ENCODE measurements at places on chromosomes 2 and 18. TPM values are rescaled to one million over a fixed set of nuclear protein-coding genes. Genes with fewer than 3 reads are reported as not detected.

- no peaks in the 10 kb centered on the region for H3K27me3 ChIP-seq
- no peak overlapping the region for H3K4me3 ChIP-seq
- peak overlapping the region; percentile 79 for H3K27ac ChIP-seq
- no peaks in the 10 kb centered on the region for H3K36me3 ChIP-seq
- peaks cover 23% of the 10 kb centered on the region for H3K4me1 ChIP-seq
- no peak for DNase-seq
Observed at GRCh38 chr2:25491003-25491696, 149.4 kb upstream of the DNMT3A start.

ADD2 gene
- total RNA-seq = 2.4 TPM

GRCh38 chr18:59114160-59114559, 25.5 kb upstream of the SEC11C start:
- no peaks in the 10 kb centered on the region for H3K36me3 ChIP-seq
- DNase-seq = no peak
- peaks cover 27% of the 10 kb centered on the region for H3K27me3 ChIP-seq
- no peak overlapping the region for H3K27ac ChIP-seq
- no peaks in the 10 kb centered on the region for H3K4me1 ChIP-seq

DNA sequence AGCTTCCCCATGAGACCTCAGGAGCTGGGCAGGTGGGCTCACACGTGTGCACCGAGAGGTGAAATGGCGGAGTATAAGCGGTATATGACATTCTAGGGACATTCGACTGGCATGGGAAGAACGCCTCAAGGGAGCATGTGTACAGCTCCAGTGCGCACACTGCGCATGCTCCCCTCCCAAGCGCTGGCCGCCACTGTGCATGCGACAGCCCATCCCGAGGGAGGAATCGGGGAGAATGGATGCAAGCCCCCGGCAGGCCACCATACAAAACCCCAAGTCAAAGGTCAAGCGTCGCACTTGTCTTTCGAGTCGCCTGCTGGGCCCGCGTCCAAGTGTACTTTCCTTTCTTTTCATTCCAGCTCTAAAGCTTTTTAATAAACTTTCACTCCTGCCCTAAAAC, 103.4 kb upstream of the ODC1 start:
- DNase-seq = no peak
- H3K27ac ChIP-seq = no peak overlapping the region
- no peaks in the 10 kb centered on the region for H3K4me1 ChIP-seq
- H3K27me3 ChIP-seq = no peaks in the 10 kb centered on the region
- no peaks in the 10 kb centered on the region for H3K36me3 ChIP-seq

GRCh38 chr2:198591586-198591985, 787.2 kb downstream of the PLCL1 start:
- peaks cover 5% of the 10 kb centered on the region for H3K4me1 ChIP-seq
- H3K4me3 ChIP-seq = no peak overlapping the region
- H3K27me3 ChIP-seq = no peaks in the 10 kb centered on the region
- DNase-seq = no peak

DNA sequence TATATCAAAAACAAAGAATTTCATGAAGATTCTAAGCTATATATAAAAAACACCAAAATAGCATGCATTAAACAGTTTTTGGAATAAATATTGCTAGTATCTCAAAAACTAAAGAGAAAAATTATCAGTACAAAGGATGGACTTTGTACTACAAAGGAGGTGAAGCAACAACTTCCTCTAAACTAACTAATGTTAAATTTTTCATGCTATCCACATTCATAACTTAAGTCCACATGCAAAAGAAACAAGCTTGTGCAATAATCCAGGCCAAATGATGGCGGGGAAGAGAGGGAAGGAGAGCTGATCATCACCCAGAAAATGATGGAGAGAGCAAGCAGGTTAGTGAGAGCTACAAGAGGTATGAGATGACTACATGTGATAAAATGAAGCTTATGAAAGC, 70.1 kb downstream of the KIDINS220 start:
- H3K36me3 ChIP-seq = no peaks in the 10 kb centered on the region
- H3K4me3 ChIP-seq = no peak overlapping the region
- no peak for DNase-seq
- H3K27ac ChIP-seq = no peak overlapping the region
- no peaks in the 10 kb centered on the region for H3K4me1 ChIP-seq
- no peaks in the 10 kb centered on the region for H3K27me3 ChIP-seq

GRCh38 chr2:44953499-44953883, 12.0 kb downstream of the SIX3 start:
- H3K27me3 ChIP-seq = peaks cover 99% of the 10 kb centered on the region
- no peak for DNase-seq
- no peaks in the 10 kb centered on the region for H3K36me3 ChIP-seq
- peaks cover 24% of the 10 kb centered on the region for H3K4me1 ChIP-seq
- no peak overlapping the region for H3K4me3 ChIP-seq

DNA sequence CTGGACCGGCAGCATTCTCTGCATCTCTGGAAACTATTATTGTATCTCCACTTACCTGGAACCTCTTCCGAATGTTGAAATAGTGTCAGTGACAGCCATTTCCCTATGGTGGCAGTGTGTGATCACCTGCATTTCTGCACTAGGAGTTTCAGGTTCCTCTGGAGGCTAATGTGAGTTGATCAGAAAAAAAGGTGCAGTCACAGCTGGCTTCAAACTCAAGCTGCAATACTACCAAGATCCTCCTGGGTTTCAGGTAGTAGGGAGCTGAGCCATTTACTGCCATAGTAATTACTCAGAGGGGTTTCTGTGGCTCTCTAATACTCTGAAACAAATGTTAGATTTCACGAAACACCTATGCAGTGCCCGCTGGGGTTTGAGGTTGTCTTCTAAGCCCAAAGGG, 183.5 kb upstream of the OSR1 start:
- no peak overlapping the region for H3K4me3 ChIP-seq
- DNase-seq = no peak
- peaks cover 6% of the 10 kb centered on the region for H3K4me1 ChIP-seq
- no peaks in the 10 kb centered on the region for H3K36me3 ChIP-seq
- no peak overlapping the region for H3K27ac ChIP-seq

OR6B2 gene
- total RNA-seq = not detected

DNA sequence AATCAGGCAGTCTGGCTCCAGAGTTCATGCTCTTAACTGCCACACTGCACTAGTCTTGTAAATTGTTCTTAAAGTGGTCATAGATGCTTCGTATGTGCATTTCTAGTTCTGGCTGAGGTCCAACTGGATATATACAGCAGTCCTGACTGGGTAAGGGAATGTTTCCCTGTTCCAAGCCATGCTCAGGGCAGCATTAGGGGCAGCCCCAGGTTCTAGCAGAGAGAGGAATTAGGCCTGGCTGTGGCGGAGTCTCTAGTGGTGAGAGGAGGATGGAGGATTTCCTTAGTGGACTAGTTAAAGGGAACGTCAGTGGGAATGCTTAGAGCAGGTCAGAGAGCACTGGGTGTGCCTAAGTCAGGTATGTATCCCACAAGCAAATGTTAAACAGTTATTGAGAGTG, 28.0 kb downstream of the UBE2E3 start:
- no peak overlapping the region for H3K27ac ChIP-seq
- no peaks in the 10 kb centered on the region for H3K4me1 ChIP-seq
- no peak overlapping the region for H3K4me3 ChIP-seq

DNA sequence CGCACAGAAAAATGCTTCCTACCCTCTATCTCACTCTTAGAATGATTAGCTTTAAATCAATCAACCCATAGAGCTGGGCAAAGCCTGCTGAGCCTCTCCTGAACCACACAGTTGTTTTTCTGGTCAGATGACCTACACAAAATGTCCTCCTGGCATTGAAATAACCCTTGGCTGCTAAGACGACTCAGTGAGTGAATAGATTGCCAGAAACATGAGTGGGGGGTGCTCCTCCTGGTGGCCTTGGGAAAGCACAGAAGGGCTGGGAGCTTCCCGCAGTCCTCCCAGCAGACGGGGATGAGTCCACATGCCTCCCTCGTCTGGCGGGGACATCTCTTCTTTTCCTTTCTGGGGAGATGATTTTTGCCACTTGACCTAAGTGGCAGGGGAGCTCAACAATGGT, 14.9 kb downstream of the MAL start:
- no peaks in the 10 kb centered on the region for H3K27me3 ChIP-seq
- H3K4me3 ChIP-seq = no peak overlapping the region
- H3K36me3 ChIP-seq = no peaks in the 10 kb centered on the region

- no peaks in the 10 kb centered on the region for H3K27me3 ChIP-seq
- H3K36me3 ChIP-seq = no peaks in the 10 kb centered on the region
- no peak overlapping the region for H3K4me3 ChIP-seq
- no peaks in the 10 kb centered on the region for H3K4me1 ChIP-seq
Observed at GRCh38 chr2:118658596-118659198, 188.8 kb downstream of the EN1 start.

GRCh38 chr2:37881397-37881796, 43.7 kb upstream of the RMDN2 start:
- peaks cover 9% of the 10 kb centered on the region for H3K27me3 ChIP-seq
- no peaks in the 10 kb centered on the region for H3K36me3 ChIP-seq
- H3K4me1 ChIP-seq = no peaks in the 10 kb centered on the region
- no peak overlapping the region for H3K27ac ChIP-seq
- peak; percentile 60 for DNase-seq
- H3K4me3 ChIP-seq = no peak overlapping the region

VIL1 gene
- total RNA-seq = 261 TPM
